ENCODE measurements at places on chromosomes 7 and 10.

DNA sequence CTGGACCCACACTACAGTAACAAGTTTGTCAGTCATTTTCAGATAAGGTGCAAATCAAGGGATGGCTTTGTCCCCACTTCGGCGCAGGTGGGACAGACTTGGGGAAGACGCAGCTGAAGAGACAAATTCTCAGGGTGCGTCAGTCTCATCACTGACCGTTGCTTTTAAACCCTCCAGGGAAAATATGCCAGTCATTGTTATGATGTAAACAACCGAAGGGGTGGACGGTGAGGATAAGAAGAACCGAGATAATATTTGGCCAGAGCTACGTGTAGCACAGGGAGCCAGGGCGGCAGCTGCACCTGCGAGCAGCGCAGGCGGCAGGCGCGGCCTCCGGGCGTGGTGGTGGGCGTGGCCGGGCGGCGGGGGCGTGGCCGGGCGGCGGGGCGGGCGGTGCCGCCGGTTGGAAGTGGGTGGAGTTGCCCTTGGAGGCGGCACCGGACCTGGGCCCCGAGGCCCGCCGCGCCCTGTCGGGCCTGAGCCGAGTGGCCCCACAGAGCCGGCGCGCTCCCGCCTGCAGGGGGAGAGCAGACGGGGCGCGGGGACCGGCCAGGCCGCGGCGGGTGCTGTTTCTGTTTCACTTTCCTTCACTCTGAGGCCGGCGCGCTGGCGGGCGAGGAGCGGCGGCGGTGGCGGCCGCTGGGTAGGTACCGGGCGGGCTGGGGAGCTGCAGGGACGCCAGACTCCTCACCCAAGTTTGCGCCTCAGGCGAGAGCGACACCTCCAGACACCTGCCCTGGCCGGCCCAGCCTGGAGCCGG, at the start of gene PCGF5:
Gene PCGF5 (plus strand): TSS at position 470 of the 760 bp plus-strand sequence. CDS start 2,209 bp downstream, outside the sequence.
- peak; percentile 96 for DNase-seq

DNA sequence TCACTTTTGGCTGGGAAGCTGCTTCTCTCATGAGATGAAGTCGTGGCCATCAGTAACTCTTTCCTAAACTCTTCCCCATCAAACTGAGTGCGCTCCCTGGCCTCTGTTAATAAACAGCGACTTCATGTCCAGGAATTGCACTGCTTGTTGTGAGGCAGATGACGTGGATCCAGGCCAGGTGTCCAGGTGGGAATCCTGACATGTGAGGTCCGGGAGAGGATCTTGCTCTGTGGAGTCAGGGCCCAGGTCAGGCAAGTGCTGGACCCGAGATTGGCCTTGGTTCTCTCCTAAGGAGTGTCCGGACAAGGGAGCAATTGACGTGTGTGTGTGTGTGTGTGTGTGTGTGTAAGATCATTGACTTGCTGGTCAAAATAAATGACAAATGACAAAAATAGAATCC, 362.7 kb downstream of the GLRX3 start:
- no peak for DNase-seq

DNA sequence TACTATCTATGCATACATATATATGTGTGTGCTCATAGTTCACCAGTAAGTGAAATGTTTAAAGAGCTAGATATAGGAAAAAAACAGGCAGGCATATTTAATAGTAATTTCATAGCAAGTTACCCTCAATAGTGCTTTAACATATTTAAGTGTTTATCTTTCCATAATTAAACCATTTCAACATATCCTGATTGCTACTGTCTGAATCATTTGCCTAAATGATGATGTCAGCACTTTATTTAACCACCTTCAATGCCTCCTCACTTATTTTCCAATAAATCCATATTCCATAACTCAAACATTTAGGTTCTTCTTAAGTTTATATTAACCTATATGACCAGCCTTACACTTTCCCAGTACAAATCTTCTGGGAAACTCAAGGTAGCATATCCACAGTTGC, 601.1 kb downstream of the ARL4A start:
- DNase-seq: no peak

DNA sequence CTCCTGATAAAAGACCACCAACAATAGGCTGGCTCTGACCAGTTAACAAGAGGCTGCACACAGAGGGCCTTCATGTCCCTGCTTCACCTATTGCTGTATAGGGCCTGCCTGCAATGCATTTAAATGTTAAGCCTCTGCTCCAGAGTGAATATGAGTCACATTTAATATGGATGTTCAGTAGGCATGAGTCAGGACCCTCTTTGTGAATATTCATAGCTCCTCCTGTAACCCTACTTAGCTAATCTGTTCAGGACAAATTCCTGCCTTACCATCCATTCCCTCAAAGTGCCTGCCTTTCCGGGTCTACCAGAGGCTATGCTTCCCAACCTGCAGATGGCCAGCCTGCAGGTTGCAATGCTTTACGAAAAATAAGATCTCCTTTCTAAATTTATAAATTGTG, 32.5 kb downstream of the ARHGAP22 start:
- peak; percentile 69 for DNase-seq

DNA sequence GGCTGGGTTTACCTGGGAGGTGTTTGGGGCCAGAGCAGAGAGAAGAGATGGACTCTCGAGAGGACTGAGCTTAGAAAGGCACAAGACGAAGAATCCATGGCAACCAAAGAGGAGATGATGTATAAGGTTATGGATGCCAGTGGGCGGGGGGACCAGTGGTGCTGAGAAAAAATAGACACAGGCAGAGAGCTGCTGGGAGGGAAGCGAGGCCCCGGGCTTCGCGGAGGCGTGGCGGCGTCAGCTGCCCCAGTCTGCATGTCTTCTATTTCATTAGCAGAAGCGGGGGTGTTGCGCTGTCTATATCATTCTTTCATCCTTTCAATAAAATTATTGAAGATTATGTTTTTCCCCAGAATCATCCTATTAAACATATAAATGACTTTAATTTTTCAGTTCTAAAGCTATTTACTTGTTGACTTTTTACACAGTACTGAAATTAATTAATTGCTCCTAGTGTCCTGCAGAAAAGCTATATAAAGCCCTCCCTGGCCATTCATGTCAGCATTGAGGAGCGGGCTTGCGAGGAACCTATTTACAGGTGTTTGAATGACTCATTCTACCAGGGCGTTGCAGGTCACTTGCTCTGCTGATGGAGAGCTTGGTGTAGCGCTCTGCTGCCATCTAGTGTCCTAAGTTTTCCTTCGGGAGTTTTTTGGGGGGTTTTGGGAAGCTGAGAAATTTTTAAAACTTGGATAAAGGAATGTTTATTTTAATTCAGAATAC, 42.9 kb upstream of the BHLHA15 start:
- DNase-seq: peak; percentile 81

DNA sequence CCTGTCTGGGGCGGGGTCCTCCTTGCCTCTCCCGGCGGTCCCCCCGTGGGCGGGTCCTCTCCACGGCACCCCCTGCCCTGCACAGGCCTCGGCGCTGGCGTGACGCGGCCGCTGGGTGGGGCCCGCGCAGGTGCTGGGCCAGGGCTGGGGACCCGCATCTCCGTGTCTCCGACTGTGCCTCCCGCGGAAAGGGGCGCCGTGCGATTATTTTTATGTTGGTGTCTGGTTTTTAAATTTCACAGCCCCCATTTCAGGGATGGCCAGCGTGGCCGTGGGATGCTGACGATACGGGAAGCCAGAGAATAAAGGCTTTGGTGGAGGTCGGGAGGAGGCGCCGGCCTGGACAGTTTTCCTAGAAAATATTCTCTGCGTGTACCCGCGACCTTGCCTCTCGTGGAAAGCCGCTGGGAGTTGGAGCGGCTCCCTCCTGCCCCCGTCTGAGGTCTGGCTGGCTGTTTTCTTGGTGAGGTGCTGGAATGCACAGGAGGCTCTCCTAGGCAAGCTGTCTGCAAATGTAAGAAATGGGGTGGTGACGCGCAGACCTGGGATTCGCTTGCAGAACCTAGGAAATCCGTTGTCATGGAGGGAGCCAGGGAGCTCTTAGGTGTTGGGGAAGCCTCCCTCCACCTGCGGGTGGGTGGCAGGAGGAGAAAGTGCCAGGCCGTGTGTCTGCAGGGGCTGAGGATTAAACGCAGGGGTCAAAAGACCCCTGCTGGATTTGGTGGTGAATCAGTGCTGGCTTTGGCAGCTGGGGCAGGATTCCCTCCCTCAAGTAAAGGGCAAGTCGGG, 28.7 kb upstream of the JAKMIP3 start:
- no peak for DNase-seq

- DNase-seq: no peak
Measured at GRCh38 chr10:131086511-131086910, 225.0 kb downstream of the TCERG1L start.

DNA sequence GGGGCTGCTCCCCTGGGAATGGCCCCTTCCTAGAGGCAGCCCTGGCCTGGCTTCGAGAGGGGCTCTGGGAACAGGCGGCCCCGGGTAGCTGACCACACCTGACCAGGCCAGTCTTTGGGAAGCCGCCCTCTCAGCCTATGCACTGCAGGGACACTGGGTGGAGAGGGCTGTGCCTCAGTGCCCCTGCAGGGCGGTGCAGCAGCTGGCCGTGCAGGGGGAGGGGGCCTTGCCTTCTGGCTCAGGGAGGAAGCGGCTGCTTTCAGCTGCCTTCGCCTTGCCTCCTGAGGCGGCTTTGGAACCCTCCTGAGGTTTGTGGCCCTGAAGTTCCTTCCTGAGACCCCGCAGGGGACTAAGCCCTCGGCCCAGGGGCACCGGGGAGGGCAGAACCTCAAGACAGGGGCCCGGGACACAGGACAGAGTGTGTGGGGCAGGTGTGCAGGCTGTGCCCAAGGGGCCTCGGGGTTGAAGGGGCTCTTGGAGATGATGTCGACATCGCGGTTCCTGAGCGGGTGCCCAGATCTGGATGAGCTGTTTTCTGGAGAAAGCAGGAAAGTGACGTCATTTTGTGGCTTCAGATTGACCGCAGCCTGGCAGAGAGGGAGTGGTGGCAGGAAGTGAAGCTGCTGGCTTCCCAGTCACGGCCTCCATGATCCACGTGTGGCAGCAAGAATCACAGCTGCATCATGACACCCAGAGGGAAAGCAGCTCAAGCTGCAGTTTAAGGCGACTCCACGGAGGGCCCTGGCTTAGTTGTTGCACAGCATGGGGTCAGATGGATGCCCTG, 17.7 kb downstream of the ADAM8 start:
- DNase-seq: peak; percentile 97

DNA sequence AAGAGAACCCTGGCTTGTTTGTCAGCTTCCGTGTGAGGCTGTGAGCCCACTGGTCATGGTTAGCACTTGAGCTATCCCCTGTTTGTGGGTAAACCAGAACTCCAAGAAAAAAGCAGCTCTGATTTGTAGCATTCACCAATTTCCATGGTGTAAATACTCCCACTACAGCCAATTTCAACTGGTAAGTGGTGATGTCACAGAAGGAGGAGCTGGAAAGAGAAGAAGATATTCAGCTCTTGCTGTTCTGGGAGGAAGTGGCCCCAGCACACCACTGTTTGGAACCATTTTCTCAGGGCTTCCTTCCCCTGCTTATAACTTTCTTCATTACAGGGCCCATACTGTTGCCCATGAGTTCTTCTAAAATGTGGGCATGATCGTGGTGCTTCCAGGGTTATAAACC, 500.1 kb upstream of the ZMIZ1 start:
- no peak for DNase-seq

GRCh38 chr7:5283421-5284303, 919 bp downstream of the SLC29A4 start:
- no peak for DNase-seq

DNA sequence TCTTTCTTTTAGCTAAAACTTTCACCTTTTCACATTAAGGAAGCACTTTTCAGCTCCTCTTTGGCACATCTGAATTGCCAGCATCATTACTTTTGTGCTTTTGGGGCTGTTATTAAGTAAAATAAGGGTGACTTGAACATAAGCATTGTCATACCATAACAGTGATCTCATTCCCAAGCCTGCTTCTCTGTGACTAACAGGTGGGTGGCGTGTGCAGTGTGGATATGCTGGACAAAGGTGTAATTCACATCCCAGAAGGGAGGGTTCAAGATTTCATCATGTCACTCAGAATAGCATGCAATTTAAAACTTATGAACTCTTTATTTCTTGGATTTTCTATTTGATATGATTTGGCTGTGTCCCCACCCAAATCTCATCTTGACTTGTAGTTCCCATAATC, 517.4 kb upstream of the MKI67 start:
- DNase-seq: no peak

- peak; percentile 3 for DNase-seq
Measured at GRCh38 chr7:12518920-12519681, 51.4 kb upstream of the SCIN start.

- no peak for DNase-seq
Measured at GRCh38 chr10:78217336-78217735, 183.7 kb downstream of the RPS24 start.

DNA sequence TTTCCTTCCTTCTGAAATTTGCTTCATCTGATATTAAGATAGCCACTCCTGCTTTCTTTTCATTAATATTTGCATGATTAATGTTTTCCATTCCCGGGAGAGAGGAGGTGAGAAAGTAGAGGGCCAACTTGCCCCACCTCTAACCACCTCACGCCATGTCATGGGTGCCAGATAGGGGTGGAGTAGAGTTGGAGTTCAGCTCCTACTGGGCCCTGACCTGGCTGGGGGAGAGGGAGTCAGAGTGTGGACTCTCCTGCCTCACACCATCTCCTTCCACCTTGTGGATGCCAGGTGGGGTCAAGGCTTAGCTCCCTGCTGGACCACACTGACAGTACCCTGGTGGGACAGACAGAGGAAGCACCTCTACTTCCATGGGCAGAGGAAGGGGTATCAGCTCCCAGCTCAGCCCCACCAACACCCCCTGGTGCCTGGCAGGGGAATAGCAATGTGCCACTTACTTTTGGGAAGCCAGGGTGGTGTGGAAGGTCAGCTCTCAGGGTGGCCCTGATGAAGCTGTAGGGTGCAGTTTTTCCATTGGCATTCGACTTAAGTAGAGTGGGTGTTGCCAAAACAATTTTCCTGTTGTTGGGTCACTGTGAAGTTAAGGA, 28.0 kb downstream of the CHST12 start:
- DNase-seq: no peak

DNA sequence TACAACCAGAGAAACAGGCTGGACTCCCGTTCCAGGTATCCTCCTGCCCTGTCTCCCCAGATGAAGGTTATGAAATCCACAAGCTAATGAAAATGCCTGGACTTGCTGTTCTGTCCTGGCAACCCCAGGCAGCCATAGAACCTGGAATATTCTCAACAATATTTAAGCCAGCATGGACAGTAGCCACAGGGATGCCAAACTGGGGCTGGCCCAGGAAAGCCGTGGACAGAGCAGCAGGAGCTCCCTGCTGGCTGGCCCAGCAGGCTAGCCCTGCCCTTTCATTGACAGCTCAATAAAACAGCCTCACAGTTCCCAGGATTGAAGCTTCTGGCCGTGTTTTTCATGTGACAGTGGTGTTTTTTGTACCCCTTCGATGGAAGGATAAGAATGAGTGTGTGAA, 230.6 kb downstream of the BMPER start:
- DNase-seq: no peak

DNA sequence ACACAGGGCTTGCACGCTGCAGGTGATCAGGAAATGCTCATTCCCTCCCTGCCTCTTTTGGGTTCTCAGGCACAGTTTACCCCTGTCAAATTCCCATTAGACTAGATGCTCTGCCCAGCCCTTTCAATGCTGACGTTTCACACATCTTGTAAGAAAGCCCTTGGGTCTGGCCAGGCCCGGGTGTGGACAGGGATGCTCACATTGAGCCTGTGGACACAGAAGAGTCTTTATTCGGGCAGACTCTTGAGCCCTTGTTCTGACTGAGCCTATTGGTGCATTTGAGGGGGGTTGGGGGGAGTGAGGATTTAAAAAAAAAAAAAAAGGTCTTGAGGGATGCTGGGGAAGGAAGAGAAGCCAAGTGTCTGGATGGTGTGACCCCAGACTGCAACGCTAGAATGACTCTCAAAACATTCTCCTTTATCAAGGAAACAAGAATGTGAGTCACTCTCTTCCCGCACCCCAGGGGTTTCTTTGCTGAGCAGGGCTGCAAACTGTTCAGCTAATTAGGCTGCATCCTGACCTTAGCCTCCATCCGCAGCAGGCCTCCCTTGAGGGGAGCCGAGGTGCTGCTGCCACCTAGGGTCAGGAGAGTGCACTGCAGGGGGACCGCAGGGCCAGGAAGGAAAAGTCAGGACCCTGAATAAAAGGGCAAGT, 53.6 kb upstream of the TMEM72 start:
- DNase-seq: peak; percentile 86
